Stimulated activated memory B cell treated with anti-CD40 and anti-IgM and Interleukin-4, amounts not matched to agents 10 μg/mL and 1 μg/mL and 100 μg/mL, for 72 hours (primary cell): ENCODE measurements at places on chromosomes 16 and 17.

DNA sequence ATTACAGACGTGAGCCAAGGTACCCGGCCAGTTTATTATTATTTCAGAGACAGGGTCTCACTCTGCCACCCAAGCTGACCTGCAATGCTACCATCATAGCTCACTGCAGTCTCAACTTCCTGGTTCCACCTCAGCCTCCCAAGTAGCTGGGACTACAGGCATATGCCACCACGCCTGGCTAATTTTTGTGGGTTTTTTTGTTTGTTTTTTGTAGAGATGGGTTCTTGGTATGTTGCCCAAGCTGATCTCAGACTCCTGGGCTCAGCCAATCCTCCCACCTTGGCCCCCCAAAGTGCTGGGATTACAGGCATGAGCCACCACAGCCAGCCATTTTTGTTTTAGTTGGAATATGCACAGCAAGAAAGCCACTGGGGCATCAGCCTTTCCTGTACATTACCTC, 115.7 kb downstream of the MRM1 start:
- ATAC-seq, result no peak

- ATAC-seq, result no peak
Observed at GRCh38 chr17:73105431-73105830, 12.9 kb upstream of the SLC39A11 start.

- ATAC-seq, result no peak
Observed at GRCh38 chr17:12349297-12349696, 316.4 kb upstream of the MYOCD start.

GRCh38 chr16:49542391-49542891, 168.8 kb downstream of the C16orf78 start:
- no peak for ATAC-seq

- peak; percentile 10 for ATAC-seq
Observed at GRCh38 chr17:45784293-45784740, at the start of gene CRHR1. Gene CRHR1 (plus strand): TSS chr17:45784320. CDS start chr17:45784545, 225 bp downstream.

- ATAC-seq, result no peak
Observed at GRCh38 chr17:15942207-15942833, 2.6 kb upstream of the ADORA2B start.
